ENCODE measurements at places on chromosomes 5 and 9.

- no peak for DNase-seq
These were observed 1.7 kb upstream of the AGTPBP1 start for GRCh38 chr9:85743275-85744128.

DNA sequence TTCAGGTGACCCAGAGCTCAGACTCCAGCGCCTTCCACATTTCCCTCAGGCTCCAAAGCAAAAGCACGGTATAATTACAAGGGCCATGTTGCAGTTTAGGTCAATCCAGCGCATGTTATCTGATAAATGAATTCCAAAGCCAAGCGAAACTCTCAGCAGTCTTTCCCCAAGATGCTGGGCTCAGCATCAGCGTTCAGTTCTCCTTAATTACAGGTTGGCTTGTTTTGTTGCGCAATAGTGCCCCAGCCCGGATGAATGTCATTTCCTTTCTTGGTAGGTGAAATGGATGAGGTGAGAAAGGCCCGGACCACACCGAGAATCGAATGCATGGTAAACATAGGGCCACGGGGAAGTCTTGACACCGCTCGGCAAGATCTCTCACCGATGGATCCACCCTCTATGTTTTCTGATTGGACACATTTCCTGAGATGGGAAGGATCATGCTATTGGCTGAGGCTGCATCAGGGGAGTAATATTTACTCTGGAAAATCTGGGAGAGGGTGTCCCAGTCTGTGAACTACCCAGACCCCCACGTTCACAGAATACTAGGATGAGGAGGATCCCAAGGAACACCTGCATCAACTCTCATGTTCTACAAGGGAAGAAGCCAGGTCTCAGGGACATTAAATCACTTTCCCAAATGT, 221.2 kb upstream of the ANKRD55 start:
- DNase-seq, result no peak

DNA sequence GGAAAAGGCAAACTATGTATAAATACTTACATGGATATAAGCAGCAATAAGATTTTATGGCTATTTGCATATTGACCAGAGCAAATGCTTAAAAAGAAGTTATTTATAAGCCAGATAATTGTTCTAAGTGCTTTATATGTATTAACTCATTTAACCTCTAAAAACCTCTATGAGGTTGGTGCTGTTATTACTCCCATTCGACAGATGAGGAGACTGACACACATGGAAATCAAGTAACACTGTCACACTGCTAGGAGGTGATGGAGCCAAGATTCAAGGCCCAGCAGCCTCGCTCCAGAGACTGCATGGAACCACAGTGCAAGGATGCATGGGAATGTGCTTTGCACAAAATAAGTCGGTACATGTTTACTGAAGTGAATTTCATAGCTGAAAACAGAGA, 53.7 kb downstream of the C5 start:
- DNase-seq, result no peak

DNA sequence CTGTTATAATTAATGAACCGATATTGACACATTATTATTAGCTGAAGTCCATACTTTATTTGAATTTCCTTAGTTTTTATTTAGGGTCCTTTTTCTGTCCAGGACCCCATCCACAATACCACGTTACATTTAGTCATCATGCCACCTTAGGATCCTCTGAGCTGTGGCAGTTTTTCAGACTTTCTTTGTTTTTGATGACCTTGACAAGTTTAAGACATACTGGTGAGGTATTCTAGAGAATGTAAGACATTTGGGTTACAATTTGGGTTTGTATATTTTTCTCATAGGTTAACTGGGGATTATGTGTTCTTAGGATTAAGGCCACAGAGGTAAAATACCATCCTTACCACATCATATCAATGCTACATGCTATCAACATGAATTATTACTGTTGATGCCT, 42.7 kb downstream of the KIAA1958 start:
- no peak for DNase-seq
